Mesendoderm (in vitro differentiated cells): ENCODE measurements at places on chromosomes 13 and 19.

GRCh38 chr13:33218020-33218419 is 67.5 kb downstream of the STARD13 start:
- peaks cover 4% of the 10 kb centered on the region for H3K4me1 ChIP-seq
- H3K27ac ChIP-seq: no peak overlapping the region
- no peak overlapping the region for H3K4me3 ChIP-seq
- H3K36me3 ChIP-seq: no peaks in the 10 kb centered on the region

- no peak overlapping the region for H3K27ac ChIP-seq
- DNase-seq: no peak
- no peaks in the 10 kb centered on the region for H3K27me3 ChIP-seq
- H3K4me1 ChIP-seq: no peaks in the 10 kb centered on the region
These were observed 1202.0 kb downstream of the EFNB2 start for GRCh38 chr13:105333416-105333815.

GRCh38 chr19:33370783-33371182 is 2.7 kb upstream of the CEBPG start:
- H3K4me3 ChIP-seq: no peak overlapping the region
- no peak for DNase-seq
- peaks cover 2% of the 10 kb centered on the region for H3K4me1 ChIP-seq
- no peaks in the 10 kb centered on the region for H3K27me3 ChIP-seq
- H3K27ac ChIP-seq: no peak overlapping the region

GRCh38 chr13:98765996-98766519 is 13.6 kb upstream of the SLC15A1 start:
- DNase-seq: no peak
- no peaks in the 10 kb centered on the region for H3K4me1 ChIP-seq
- no peaks in the 10 kb centered on the region for H3K27me3 ChIP-seq

- H3K4me1 ChIP-seq: no peaks in the 10 kb centered on the region
- H3K36me3 ChIP-seq: no peaks in the 10 kb centered on the region
- no peak for DNase-seq
- no peak overlapping the region for H3K27ac ChIP-seq
- H3K27me3 ChIP-seq: no peaks in the 10 kb centered on the region
These were observed 18.9 kb downstream of the ZNF563 start for GRCh38 chr19:12314553-12314952.

DNA sequence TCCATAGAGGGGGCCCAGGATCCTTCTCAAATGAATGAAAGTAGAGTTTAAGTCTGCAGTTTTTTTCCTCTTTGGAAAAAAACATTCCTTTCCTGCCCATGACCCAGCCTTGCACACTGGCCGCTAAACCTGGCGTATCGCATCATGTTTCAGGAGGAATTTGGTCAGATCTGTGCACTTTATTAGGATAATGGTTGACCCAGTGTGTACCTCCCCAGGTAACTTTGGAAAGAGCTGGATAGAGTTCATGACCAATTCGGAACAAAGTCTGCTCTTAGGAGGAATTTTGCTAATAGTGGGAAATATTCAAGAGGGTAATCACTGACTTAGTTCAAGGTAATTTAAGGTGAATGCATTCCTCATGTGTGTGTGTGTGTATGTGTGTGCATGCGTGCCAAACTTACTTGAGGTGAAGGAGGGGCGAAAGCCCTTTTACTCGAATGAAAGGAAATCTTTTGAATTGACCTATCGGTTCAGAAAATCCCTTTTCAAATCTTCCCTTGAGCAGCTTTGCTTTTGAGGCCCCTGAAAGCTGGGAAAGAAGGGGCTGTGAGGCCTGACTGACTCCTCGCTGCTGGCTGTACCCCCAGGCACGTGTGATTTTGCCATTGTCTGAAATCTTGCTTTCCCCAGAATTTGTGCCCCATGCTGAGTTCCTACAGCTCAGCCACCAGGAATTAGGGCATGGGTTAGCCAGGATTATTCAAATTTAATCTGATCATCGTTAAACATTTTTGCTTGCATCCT is 46.3 kb downstream of the SIPA1L3 start:
- H3K27me3 ChIP-seq: no peaks in the 10 kb centered on the region
- H3K4me1 ChIP-seq: peaks cover 2% of the 10 kb centered on the region
- no peak overlapping the region for H3K4me3 ChIP-seq
- H3K27ac ChIP-seq: no peak overlapping the region
- peak; percentile 72 for DNase-seq
- H3K36me3 ChIP-seq: no peaks in the 10 kb centered on the region

GRCh38 chr19:10670876-10671804 is 17.0 kb downstream of the ILF3 start:
- peaks cover 22% of the 10 kb centered on the region for H3K36me3 ChIP-seq
- H3K27ac ChIP-seq: no peak overlapping the region
- no peak overlapping the region for H3K4me3 ChIP-seq

- DNase-seq: no peak
- peaks cover 24% of the 10 kb centered on the region for H3K36me3 ChIP-seq
- H3K4me1 ChIP-seq: no peaks in the 10 kb centered on the region
These were observed 24.3 kb downstream of the CAPN12 start for GRCh38 chr19:38719761-38720558.

- no peaks in the 10 kb centered on the region for H3K4me1 ChIP-seq
- H3K27ac ChIP-seq: no peak overlapping the region
- H3K4me3 ChIP-seq: no peak overlapping the region
- no peaks in the 10 kb centered on the region for H3K36me3 ChIP-seq
- DNase-seq: no peak
These were observed 5.6 kb upstream of the KLK13 start for GRCh38 chr19:51070334-51071094.

- peaks cover 1% of the 10 kb centered on the region for H3K36me3 ChIP-seq
- H3K4me1 ChIP-seq: no peaks in the 10 kb centered on the region
- H3K4me3 ChIP-seq: no peak overlapping the region
- peaks cover 2% of the 10 kb centered on the region for H3K27me3 ChIP-seq
- no peak for DNase-seq
These were observed 13.0 kb downstream of the FBXL3 start for GRCh38 chr13:77013853-77014542.

DNA sequence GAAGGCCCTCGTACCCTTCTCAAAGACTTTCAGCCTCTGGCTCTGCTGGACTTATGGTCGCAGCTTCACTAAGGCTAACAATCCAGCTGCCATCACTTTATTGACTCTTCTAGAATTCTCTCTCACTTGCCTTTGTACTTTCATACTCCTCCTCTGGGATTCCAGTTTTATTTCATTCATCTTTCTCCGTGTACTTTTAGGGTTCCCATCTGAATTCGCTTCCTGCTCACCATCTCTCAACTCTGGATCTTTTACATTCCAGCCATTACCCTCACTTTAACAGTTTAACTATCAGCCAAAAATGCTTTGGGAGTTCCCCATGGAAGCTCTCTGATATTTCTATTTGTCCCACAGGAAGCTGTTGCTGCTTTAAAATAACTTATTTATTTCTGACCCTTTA is 149.3 kb upstream of the KL start:
- H3K4me1 ChIP-seq: no peaks in the 10 kb centered on the region
- H3K27ac ChIP-seq: no peak overlapping the region
- no peaks in the 10 kb centered on the region for H3K27me3 ChIP-seq
- DNase-seq: no peak
- no peak overlapping the region for H3K4me3 ChIP-seq
- no peaks in the 10 kb centered on the region for H3K36me3 ChIP-seq

- no peaks in the 10 kb centered on the region for H3K36me3 ChIP-seq
- H3K4me3 ChIP-seq: peak within 1 kb of the TSS; percentile 36
- no peaks in the 10 kb centered on the region for H3K4me1 ChIP-seq
- H3K27me3 ChIP-seq: no peaks in the 10 kb centered on the region
These were observed at the start of gene MYH14 for GRCh38 chr19:50203281-50204080. TSS of gene MYH14 (plus strand) at chr19:50203622. CDS start at chr19:50210366, 6,744 bp downstream.

DNA sequence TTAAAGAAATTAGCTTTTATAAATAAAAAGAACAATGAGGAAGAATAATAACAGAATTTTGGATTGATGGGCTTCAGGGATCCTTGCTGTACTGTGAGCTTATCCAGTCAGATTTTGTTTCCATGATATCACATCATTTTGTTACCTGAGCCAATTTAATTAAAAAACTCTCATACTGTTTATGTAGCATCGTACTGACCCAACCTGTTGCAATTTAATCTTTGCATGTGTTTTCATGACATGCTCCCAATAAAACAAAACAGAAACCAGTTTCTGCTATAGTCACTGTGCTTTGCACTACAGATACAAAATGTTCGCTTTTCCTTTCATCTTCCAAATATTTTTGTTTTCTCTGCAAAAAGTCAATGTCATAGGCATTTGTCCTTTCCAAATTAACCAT is 109.7 kb upstream of the RNF113B start:
- no peak for DNase-seq
- H3K36me3 ChIP-seq: no peaks in the 10 kb centered on the region
- no peak overlapping the region for H3K4me3 ChIP-seq

- no peaks in the 10 kb centered on the region for H3K27me3 ChIP-seq
- DNase-seq: no peak
- no peak overlapping the region for H3K27ac ChIP-seq
- no peaks in the 10 kb centered on the region for H3K36me3 ChIP-seq
- no peak overlapping the region for H3K4me3 ChIP-seq
These were observed 140.0 kb downstream of the IRS2 start for GRCh38 chr13:109646423-109646822.

DNA sequence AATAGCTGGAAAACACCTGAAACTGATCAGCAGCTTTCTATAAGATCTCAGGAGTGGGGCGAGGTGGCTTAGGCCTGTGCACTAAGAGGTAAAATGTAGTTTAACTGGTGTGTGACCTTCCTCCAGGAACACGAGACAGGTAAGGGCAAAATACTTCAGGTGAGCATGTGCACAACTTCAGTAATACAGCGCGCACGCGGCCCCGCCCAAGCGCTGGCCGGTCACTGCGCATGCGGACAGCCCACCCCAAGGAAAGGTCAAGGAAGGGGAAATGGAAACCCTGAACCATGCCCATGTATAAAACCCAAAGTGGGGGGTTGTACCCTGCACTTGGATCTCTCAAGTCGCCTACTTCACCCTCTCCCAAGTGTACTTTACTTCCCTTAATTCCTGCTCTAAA is 49.4 kb upstream of the ARHGEF7 start:
- H3K27ac ChIP-seq: no peak overlapping the region
- no peak for DNase-seq
- no peaks in the 10 kb centered on the region for H3K36me3 ChIP-seq
- H3K27me3 ChIP-seq: no peaks in the 10 kb centered on the region

DNA sequence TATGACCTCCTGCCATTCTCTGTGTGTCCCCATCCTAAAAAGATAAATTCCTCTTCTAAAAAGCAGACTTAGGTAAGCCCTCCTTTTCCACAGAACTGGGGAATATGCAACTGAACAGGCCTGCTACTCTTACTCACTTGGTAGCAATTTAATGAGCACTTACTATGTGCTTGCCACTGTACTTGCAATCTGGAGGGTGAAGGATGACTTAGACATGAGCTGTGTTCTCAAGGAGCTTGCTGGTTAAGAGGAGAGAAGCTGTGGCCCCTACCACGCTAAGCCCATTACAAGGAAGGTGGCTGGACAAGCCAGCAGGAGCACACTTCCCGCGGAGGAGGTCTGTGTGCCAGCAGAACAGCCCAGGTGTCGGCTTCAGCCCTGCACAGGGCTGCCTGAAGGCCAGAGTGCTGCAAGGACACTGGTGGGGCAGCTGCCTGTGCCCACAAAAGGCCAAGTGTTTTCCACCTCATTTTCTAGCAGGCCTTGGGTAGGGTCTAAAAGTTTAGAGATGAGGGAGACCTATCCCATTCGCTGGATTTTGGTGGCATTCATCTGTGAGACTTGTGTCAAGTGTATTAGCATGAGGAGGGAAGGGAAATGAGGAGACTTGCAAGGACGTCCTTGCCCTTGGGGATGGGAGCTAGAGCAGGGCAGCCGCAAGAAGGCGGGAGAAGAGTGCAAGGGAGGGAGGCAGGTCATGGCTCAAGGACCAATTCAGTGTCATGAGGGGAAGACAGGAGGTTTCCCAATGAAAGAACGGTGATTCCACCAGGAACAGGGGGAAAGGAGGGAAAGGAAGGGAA is 52.0 kb downstream of the COL4A1 start:
- no peaks in the 10 kb centered on the region for H3K4me1 ChIP-seq
- no peaks in the 10 kb centered on the region for H3K36me3 ChIP-seq
- no peak overlapping the region for H3K4me3 ChIP-seq
- no peaks in the 10 kb centered on the region for H3K27me3 ChIP-seq
- H3K27ac ChIP-seq: peak overlapping the region; percentile 18
- DNase-seq: peak; percentile 64

DNA sequence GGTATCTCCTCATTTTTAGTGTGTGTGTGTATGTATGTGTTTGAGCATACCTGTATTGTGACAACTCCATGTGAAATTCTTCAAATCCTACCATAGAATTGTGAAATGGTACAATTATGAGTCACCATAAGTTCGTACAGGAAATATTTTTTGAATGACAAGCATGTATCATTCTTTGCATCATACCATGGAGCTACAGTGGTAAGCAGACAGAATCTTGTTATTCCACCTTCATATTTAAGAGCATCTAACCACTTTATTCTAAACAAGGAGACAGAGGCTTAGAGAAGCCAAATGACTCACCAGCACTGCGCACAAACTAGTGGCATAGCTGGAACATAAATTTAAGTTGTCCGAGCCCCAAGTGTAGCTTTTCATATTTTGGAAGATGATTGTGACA is 4.5 kb upstream of the EPSTI1 start:
- H3K4me3 ChIP-seq: no peak overlapping the region
- H3K27me3 ChIP-seq: no peaks in the 10 kb centered on the region
- no peak overlapping the region for H3K27ac ChIP-seq
- no peaks in the 10 kb centered on the region for H3K36me3 ChIP-seq

GRCh38 chr19:7429638-7430282 is 59.1 kb downstream of the PEX11G start:
- H3K27me3 ChIP-seq: no peaks in the 10 kb centered on the region
- no peak overlapping the region for H3K4me3 ChIP-seq
- no peaks in the 10 kb centered on the region for H3K4me1 ChIP-seq

DNA sequence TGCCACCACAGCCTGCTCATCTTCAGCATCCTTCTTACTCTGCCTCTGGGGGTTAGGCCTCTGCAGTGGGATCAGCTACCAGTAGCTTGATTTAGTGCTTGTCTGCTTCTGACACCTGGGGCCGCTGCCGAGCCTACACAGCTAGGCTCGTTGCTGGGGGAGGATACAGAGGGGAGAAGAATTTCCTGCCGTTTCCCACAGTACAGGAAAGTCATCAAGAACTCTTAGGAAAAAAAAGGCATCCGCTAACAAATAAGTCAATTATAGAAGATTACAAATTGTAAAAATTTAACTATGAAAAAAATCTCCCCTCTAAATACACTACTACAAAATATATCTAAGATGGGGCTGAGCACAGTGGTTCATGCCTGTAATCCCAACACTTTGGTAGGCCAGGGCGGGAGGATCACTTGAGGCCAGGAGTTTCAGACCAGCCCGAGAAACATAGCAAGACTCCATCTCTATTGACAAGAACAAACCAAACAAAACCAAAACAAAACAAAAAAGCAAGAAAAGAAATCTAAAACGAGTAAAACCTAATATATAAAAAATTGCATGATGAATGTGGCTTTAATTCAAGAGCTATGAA is 26.7 kb downstream of the LATS2 start:
- peaks cover 2% of the 10 kb centered on the region for H3K4me1 ChIP-seq
- H3K27ac ChIP-seq: no peak overlapping the region
- H3K36me3 ChIP-seq: no peaks in the 10 kb centered on the region
